ENCODE measurements at places on chromosomes 3 and 15.

DNA sequence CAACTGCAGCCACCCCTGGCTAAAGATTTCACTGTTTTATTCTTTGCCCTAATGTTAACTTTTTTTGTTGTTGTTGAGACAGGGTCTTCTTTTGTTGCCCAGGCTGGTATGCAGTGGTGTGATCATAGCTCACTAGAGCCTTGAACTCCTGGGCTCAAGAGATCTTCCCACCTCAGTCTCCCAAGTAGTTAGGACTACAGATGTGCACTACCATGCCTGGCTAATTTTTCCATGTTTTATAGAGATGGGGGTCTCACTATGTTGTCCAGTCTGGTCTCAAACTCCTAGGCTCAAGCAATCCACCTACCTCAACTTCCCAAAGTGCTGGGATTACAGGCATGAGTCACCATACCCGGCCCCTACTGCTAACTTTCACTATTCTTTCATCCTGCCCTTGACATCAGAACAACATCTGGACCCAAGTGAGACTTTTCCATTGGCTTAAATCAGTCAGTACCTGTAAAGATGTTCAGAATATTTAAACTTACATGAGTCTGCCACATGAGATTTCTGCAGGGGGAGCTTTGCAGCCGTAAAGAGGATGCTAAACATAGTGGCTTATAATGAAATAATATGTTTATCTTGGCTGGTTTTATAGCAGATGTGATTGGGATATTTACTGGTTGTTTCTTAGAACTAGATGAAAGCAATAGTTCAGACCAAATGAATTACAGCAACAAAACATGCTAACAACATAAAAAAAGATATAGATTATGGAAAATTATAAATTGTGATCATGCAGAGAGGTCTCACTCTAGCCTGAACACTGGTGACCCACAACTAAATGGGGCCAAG is 73.6 kb downstream of the HMG20A start:
- no peak for DNase-seq

DNA sequence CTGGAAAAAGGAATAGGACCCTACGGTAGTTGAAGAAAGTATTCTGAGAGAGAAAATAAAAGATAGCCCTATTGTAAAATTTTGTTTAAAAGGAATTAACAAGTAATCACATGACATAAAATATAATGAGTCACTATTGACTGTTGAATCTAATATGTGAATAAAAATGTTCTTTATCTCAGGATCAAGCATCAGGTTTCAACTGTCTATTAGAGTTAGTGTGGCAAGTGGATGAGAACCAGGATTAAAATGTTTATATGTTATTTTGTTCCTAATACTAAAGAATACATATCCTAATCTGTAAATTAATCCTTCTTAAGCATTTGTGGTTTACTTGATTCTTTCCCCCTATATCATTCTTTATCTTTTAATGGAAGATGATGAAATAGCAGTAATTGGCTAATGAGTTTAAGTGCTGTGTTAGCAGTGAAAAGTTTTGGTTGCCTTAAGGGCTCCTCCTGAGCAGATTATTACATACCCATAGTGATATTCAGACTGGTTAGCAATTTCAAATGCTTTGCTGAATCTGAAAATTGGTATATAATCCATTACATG is 101.8 kb upstream of the BCHE start:
- DNase-seq = no peak

DNA sequence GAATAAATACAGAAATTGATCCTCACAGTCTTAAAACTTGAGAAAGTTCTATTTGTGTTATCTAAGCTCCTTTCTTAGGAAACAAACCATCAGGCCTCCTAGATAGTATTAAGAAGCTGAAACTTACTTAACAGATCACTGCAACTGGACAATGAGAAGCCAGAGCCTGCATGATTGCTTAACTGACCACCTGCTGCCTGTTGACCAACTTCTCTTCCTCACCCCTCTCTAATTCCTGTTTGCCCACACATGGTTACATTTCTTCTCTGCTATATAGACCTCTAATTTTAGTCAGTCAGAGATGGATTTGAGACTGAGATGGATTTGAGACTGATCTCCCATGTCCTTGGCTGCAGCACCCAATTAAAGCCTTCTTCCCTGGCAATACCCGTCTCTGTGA is 13.5 kb downstream of the CCPG1 start:
- no peak for DNase-seq

DNA sequence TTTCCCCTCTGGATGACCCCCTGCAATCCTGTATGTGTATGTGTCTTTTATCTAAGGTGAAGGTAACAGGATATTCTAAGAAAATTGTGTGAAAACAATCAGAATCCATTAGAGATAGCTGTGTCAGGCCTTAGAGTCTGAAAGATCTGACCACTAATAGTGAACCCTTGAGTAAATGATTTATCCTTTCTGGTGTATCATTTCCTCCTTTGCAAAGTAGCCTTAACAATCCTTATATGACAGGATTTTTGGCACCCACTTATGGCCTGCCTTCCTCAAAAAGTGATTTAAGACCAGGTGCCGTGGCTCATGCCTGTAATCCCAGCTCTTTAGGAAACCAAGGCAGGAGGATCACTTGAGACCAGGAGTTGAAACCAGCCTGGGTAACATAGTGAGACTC is 110.2 kb downstream of the RBPMS2 start:
- DNase-seq = no peak

DNA sequence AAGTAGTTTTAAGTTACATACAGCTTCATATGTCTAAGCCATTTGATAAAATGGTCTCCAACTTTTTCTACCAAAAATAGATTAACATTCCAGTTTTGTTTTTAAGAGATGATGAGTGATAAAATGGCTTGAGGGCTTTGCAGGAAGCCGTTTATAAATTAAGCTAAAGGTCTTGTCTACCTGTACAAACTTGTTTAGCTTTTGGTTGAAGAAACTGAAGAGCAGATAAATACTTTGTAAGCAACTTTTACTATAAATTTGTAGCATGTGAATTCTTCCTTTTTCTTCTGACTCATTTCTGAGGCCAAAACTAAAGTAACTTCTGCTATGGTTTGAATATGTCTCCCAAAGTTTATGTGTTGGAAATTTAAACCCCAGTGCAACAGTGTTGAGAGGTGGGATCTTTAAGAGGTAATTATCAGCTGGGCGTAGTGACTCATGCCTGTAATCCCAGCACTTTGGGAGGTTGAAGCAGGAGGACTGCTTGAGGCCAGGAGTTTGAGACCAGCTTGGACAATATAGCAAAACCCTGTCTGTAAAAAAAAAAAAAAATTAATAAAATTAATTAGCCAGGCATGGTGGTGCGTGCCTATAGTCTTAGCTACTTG is 8.2 kb upstream of the NEDD4 start:
- DNase-seq = no peak

DNA sequence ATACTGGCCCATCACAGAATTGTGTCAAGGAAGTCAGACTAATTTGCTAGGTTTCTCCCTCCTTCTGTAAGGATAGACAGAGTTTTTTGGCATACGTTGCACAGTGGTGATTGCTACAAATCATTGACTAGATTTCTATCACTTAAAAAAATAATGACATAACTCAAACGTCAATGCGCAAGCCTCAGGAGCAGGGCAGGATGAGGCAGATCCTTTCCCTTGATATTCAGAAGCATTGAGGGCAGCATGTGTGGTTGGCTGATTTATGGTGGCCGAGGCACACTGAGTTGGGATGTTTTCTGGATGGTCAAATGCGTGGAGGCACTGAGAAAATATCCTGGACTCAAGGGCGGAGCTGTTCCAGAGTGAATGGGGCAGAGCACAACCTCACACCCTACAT is 14.4 kb downstream of the THSD4 start:
- DNase-seq = no peak

DNA sequence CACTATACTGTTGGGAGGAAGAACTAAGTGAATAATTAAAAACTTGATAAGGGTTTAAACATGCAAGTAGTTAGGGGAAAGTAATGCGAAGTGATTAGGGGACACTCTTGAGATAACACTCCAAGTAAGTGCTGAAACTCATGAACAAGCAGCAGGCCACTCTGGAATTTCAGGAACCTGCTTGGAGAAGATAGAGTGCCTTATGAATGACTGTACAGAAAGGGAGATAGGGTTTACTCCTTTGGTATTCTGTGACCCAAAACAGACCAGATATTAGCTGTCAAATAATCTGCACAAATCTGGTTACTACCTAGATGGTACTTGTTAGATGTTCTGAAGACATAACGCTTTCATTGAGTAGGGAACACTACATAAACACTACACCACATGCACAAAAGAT is 85.6 kb downstream of the FRMD4B start:
- DNase-seq = no peak

GRCh38 chr15:63946524-63947065 is 99.7 kb downstream of the DAPK2 start:
- DNase-seq = no peak

GRCh38 chr15:67746022-67746421 is 79.3 kb upstream of the SKOR1 start:
- DNase-seq = no peak

DNA sequence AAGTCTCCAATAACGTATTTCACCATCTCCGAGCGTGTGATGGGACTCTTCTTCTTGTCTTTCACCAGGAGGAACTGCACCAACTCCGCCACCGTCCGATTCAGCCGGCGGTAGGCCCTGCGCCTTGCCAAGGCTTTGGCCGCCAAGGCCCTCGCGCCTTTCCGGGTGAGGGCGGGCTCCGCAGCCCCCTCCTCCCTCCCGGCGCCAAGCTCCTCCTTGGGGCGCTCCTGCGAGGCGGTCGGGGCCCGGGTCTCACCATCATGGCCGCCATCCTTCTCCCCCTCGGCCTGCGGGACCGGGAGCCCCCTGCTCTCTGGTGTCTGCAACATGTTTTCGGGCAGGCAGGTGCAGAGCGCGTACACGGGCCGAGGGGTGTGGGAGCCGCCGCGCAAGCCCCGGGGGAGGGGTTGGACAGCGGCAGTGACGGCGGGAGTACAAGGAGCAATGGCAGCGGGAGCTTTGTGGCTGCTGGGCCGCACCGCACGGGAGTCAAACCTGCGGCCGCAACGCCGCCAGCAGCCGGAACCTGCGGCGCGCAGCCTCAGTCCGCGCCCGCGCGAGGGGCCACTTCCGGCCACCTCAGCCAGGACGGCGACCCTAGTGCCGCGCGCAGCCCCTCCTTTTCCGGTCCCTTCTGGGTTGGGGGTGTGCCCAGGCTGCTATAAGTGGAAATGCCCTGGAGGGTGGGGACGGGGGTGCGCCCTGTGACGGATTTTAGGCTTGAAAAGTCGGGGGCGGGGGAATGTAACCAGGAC is at the start of gene MAGEF1:
MAGEF1 (minus strand) TSS at position 572 of the 755 bp plus-strand sequence; CDS start at position 329, 243 bp downstream.
- DNase-seq = peak; percentile 71

GRCh38 chr15:38071211-38071972 is 137.0 kb downstream of the TMCO5A start:
- DNase-seq = no peak

DNA sequence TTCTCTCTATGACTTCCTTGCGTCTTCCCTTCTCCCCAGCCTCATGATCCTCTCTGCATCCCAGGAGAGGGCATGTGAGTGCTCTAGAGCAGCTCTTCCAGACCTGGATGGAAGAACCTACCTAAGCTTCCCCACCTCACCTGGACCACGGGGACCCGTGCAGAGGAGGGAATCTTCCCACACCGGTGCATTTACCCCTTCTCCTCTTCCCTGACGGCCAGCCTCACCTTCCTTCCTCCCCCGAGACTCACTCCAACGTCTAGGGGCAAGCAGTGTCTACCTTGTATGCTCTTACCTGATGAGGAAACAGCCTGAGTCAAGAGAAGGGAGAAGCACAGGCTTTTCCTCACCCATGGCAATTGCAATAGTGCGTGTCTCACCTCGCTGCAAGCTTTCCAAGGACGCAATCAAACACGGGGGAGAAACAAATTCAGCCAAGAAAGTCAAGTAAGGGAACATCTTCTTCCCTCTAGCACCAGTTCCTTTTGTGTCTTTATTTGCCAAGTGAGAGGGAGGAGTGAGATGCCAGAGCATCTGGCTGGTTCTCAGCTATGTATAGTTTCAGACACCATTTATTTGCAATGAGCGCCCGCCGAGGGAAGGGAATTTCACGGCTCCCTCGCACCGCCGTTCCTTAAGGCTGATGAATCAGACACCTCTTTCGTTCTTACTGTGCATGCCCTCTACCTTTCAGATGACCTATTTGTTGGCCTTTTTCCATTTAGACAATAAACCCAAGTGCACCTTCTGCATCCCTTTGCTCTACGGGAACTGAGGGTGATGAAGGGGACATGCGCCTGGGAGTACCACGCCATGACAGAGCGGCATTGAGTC is 1.8 kb upstream of the CCR9 start:
- DNase-seq = peak; percentile 28

DNA sequence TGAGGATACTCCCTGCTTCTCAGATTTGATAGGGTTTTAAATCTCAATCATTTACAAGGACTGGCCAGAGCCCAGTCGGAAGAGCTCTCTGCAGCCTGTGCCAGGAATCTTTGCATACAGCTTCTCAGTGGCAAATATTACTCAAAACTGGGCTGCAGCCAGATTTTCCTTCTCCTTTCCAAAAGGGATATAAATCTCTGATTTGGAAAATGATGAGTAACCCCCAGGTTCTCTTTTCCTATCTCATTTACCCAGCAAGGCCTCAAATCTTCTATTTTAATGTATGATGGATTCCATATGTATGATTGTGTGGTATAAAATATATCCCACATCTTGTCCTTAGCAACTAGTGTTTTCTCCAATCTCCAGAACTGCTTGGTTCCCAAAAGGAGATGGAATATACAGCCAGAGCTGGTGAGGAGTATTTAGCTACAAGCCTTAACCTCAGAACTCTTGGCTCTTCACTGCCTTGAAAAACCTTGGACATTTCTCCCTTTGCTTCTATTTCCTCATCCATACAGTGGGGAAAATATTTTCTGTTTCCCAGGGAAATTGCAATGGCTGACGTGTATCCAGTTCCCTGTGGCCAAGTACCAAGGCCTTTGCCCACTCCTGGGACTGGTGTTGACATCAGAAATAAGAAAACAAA is 114.4 kb downstream of the ATG7 start:
- no peak for DNase-seq

DNA sequence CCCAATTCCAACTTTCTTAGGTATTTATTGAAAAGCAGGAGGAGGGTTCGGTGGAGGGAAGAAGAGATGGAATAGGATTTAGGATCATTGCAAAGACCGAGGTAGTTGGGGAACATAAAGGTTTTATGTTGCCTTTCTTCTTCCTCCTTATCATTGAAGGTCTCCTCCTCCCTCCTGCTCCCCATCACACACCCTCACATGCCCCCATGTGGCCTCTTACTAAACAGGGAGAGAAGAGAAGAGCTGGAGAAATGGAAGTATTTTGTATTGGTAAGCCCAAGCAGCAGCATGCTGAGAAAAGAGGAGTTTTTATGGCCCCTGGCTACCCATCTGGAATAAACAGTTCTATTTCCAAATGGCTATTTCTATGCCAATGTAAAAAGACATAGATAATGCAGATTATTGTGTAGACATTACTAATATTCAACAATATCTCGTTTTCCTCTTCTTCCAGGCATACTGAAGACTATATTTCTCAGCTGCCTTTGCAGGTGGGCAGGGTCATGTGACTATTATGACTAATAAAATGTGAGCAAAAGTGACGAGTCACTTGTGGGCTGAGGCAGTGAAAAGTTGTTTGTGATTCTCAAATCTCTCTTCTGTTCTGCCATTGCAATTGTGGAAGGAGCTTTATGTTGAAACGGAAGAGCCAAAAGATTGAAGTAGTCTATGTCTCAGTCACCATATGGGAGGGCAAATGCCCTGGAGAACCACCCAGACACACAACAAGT is 5.2 kb upstream of the GPR176 start:
- DNase-seq = no peak

- no peak for DNase-seq
These were observed 68.8 kb upstream of the SOX14 start for GRCh38 chr3:137695351-137695750.

GRCh38 chr3:72786668-72787067 is 61.6 kb downstream of the SHQ1 start:
- DNase-seq = no peak

Measured in amygdala (tissue), 56 donors.